ENCODE measurements at places on chromosomes 3 and 15.

DNA sequence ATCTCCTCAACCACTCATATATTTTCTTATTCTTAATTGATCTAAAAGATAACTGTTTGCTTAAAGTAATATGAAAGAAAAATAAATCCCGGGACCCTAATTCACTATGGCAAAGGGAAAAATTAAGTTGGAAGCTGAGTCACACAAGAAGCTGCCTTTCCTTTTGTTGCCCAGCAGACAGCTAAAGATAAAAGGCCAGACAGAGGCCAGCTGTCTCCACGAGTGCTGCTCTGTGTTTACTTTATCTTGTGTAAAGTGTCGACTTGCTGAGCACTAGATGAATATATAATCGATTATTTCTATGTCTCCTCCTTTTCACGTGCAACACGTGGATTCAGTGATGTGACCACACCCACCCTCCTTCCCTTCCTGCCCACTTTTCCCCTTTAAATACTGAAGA, 52.8 kb upstream of the NSMCE3 start:
- no peak for DNase-seq

GRCh38 chr3:204102-204501, 7.5 kb downstream of the CHL1 start:
- no peak for DNase-seq

GRCh38 chr3:157275832-157276231, 115.9 kb upstream of the CCNL1 start:
- no peak for DNase-seq

GRCh38 chr15:68379058-68379758, 52.8 kb downstream of the ITGA11 start:
- no peak for DNase-seq

DNA sequence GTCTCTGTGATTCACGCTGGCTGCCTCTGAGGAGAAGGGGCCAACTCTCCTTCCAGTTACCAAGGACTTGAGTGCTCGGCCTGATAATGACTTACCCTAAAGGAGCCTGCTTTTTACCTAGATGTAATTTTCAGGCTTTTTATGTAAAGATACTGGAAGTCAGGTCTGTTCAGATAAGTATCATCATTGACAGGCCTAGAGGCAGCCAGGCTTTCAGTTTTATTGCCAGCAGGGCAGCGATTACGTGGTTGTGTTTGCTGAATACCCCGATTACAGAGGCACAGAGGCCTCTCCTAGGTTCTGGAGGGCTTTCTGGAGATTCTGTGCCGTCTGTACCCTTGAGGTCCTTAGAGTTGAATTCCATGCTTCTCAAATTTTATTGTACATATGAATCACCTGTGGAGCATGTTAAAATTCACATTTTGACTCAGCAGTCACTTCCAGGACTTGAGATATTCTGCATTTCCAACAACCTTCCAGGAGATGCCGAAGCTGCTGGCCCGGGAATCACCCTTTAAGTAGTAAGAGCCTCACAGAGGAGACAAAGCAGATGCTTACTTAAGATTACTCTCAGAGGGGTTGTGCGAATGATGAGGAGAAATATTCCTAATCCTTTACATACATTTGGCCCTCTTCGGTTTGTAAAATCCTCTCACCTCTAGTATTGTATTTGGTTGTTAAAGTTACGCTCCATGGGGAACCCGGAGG, 160.1 kb upstream of the BHLHE40 start:
- no peak for DNase-seq

- no peak for DNase-seq
These were observed 341 bp downstream of the HEXA start for GRCh38 chr15:72375501-72375845.

GRCh38 chr3:10917176-10917575, 75.4 kb upstream of the SLC6A1 start:
- DNase-seq, result no peak

GRCh38 chr3:64345371-64345770, 120.1 kb upstream of the PRICKLE2 start:
- DNase-seq, result no peak

GRCh38 chr3:73787620-73788019, 162.9 kb upstream of the PDZRN3 start:
- DNase-seq, result no peak

GRCh38 chr3:154898443-154898842, 181.7 kb upstream of the MME start:
- no peak for DNase-seq

GRCh38 chr3:128805772-128806171, 73.6 kb upstream of the ACAD9 start:
- no peak for DNase-seq

DNA sequence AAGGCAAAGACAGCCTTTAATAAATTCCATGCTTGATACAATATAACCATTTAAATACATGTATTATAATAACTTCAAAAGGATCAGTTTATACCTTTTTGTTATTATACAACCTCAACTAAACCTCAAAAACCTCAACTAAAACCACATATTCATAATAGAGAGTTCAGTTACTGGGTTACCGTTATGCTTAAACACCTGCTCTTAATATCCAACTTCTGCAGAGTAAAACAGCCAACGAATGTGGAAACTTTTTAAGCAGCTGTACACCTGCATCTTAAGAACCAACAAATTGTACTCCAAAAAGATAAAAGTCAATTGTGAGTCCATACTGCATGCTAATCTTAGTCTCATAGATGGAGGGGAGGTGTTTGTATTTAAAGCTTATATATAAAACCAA, 53.5 kb downstream of the TFDP2 start:
- no peak for DNase-seq

GRCh38 chr3:177694316-177694715, 497.0 kb upstream of the TBL1XR1 start:
- no peak for DNase-seq

GRCh38 chr3:194548346-194549321, 61.8 kb upstream of the ATP13A3 start:
- DNase-seq, result peak; percentile 10

- no peak for DNase-seq
These were observed 27.9 kb upstream of the SCN10A start for GRCh38 chr3:38843898-38844297.

DNA sequence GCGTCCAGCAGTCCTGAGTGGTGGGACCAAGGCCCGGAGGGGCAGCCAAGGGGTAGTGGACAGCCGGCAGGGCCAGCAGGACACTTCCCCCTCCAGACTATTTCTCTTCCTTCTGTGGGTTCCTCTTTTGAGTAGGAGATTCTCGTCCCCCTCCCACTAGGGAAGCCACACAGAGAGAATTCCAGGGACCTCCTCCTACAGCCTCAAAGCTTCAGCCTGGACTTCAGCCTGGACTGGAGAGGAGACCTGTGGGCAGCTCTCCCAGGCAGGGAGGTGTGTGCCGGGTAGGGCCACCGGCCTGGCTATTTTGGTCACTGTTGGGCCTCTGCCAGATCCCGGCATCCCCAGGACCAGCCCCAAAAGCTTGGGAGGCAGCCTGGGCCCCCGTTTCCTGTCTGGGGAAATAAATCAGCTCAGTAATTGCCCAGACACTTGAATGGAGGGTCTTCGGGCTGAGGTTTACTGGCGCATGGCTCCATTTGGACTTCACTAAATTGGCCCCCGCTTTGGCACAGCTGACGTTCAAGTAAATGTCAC, 1.3 kb downstream of the SLC6A6 start:
- peak; percentile 30 for DNase-seq

- DNase-seq, result no peak
These were observed 64.1 kb upstream of the SLC6A1 start for GRCh38 chr3:10928407-10928960.

- no peak for DNase-seq
These were observed 73.0 kb downstream of the NEO1 start for GRCh38 chr15:73125219-73125618.

DNA sequence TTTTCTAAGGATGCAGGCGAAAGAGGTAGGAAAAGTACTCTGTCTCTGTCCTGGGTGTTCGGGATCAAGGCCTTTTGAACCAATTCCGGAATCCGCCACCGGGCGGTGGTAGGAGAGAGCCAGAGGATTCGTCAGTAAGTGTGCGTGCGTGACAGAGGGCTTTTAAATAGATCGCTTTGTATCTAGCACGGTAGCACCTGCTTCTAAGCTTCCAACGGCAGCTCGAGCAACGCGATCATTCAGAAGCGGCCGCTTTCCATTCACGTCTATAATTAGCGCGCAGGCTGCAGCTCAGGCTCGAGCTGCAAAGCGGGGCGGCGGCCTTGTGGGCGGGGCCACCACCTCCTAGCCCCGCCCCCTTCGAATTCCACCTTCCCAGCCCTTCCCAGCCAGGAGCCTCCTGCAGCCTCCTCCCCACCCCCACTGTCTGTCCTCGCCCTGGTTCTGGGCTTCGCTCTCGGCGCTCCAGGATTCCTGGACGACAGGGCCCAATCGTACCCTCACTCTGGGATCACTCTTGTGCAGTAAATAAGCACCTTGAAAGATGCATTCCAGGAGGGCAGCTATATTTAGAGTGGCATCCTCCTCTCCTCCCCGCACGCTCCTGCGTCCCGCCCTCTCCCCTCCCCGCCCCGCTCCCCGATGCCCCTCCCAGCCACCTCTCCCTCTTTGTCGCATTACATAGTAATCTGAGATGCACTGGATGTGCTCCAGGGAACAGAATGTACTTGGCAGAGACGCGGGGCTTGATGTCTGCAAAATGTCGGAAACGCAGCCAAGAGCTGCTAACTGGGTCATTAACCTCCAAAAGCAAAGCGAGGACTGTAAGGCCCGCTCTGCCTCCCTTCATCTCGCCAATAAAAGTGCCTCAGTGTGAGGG, 224.1 kb upstream of the TPRG1 start:
- peak; percentile 98 for DNase-seq

DNA sequence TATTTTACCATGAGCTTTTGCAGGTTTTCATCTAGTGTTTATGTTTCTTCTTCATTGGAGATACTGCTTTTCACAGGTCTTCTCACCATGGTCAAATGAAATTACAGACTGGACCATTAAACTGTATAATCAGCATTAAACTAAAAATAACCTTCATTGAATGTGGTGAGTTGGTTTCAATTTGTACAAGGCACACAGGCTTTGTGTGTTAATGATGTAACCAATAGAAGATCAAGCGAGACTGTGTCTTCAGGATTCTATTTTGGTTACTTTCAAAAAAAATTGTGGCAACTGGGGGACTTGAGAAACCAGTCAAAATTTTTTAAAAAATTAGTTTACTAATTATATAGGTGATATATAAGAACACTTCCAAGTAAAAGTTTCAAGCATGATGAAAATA, 54.3 kb upstream of the GCSAM start:
- no peak for DNase-seq

DNA sequence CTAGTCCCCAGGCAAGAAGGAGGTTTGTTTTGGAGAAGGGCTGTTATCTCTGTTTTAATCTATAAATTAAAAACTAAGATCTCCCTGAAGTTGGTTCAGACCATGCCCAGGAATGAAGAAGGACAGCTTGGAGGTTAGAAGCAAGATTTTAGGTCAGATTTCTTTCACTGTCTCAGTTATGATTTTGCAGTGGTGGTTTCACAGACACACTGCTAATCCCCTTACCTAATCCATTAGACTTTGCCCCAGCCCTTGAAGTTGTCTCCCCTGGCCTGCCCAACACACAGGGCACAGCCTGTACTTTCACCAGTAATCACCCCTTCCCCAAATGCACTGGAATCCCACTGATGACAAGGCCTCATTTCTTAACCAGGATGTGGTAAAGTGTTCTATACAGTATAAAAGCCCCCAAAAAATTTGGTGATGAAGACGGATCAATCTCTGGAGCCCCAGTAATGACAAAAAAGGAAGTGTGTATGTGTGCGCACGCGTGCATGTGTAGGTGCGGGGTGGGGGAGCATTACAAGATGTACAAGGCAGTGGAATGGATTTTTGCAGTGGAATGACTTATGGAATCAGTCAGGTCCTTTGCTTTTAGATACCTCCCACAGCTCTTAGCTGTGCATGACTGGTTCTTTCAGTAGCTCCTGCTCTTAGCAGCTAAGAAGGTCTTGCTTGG, 73.1 kb upstream of the TERB2 start:
- no peak for DNase-seq

DNA sequence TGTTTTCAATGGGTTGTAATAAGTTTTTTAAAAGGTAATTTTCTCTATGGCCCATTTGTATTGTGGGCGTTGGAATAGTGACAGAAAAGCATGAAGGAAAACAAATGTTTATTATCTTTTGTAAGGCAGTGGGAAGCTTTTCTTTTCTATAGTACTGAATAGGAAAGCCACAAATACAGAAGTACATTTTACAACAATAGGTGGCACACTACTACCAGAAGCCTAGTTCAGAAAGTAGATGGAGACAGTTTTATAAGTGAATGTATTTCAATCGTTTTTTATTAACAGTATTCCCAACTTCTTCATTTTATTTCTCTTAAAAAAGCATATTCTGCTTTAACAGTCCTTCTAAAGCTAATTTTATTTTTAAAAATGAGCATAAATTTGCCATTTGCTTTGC, 296.7 kb downstream of the PTPRG start:
- DNase-seq, result no peak

- DNase-seq, result no peak
These were observed 89.6 kb upstream of the CBLB start for GRCh38 chr3:105958237-105959000.

- DNase-seq, result no peak
These were observed 16.3 kb upstream of the ATP1B3 start for GRCh38 chr3:141860086-141860669.

- DNase-seq, result no peak
These were observed 30.8 kb downstream of the LRRC28 start for GRCh38 chr15:99282121-99282520.

DNA sequence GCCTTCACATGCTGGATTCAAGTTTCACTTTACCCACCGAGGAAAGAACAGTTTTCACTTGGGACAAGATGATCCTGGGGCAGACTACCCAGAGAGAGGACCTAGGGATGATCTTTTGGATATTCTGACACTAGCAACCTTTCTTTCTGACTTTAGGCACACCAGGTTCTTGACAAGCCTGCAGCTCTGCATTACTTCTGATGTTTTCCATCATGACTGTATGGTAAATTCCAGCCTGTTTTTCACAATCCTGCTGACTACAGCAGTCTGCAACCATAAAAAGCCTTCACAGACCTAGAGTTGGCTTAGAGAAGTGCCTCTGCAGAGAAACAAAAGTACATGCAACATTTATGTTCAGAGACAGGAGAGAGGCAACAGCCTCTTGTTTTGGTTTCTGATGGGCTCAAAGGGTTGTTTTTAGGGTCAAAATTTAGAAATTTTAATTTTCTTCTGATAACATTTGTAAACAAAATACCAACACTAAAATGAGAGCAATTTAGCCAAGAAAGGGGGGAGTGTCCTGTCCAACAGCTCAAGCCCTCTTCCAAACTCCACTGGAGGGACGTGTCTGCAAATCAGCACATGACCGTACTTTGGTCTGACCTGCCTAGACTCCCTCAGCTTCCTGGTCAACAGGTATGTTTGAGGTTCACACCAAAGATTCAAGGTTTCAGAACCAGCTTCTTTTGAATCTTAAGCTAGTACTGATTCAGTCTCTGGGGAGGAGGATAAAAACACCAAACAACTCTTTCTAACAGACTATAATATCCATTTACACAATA, 799 bp downstream of the ABI3BP start:
- DNase-seq, result no peak

- DNase-seq, result no peak
These were observed 2.9 kb downstream of the SAMD7 start for GRCh38 chr3:169914321-169914720.

DNA sequence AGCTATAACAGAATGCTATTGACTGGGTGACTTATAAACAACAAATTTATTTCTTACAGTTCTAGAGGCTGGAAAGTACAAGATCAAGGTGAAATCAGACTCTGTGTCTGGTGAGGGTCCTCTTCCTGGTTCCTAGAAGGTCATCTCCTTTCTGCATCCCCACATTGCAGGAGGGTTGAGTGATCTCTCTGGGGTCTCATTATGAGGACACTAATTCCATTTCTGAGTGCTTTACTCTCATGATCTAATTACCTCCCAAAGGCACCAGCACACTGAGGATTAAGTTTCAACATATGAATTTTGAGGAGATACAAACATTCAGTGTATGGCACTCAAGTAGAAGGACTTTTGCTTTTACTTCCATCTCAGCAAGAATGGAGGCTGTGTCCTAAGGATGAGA, 534.1 kb upstream of the KCNMB2 start:
- no peak for DNase-seq
